Bronchial epithelial cell (primary cell): ENCODE measurements at places on chromosomes 11 and 22. TPM values are rescaled to one million over a fixed set of nuclear protein-coding genes. Genes with fewer than 3 reads are reported as not detected.

DNA sequence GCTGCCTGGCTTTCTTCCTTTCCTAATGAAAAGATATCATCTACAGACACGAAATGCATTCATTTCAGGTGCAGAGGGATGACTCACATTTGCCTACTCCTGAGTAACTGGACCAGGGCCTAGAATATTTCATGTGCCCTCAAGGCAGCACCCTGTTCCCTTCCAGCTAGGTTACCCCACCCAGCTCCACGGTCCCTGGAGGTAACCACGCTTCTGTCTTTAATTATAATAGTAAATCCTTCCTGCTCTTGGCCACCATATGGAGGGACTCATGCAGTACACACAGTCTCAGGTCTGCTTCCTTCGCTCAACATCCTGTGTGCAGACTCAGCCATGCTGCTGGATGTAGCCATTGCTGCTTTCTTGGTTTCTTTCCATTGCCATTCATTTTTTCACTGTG is 22.3 kb downstream of the DHCR7 start:
- DNase-seq = peak; percentile 71

- no peak for DNase-seq
Observed at GRCh38 chr11:57487920-57488659, 27.4 kb downstream of the SLC43A1 start.

GRCh38 chr11:13448876-13449275 is 14.1 kb downstream of the BTBD10 start:
- no peak for DNase-seq

DNA sequence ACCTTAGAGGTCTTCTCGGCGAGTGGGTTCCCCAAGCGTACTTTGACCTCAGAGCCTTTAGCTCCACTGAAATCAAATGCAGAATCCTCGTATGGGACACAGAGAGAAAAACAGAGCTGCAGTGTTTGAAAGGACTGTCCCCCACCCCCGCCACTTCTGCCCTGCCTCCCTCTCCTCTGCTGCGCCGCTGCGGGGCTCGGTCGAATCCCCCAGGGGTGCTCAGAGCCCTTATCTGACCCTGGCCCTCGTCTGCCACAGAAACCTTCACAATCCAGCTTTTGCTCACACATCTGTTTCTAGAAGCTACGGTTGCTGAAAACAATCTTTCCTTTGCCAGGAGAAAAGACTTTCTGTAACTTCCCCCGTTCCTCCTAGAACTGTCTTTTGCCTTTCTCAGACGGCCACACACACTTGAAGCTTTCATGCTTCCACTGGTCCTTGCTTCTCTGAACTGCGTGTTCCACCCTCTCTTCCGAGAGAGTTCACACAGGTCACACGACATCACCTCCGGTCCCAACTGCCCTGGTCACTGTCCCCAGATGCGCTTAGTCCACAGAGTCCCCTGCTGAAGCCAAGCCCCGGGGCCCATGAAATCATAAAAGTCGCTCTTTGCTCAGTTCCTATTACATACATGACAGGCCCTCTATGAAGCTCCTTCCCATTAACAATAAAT is 3.7 kb downstream of the SMIM35 start:
- DNase-seq = no peak

DNA sequence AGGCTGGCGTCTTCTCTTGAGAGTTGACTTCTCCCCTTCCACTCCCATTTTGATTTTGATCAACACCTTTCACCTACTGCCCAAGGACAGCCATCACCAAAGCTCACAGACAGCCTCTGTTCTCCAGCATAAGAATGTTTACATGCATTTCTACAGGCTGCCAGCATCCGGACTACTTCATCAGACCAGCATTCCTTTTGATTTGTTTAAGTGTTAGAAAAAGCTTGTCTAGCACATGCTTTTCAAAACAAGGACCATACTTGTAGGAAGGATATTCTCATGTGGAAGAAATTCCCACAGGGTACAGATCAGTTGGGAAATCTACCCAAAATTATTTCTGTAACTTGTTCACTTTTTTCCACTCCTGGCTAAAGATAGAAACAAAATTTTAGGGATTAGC is 6.2 kb upstream of the KCNA4 start:
- DNase-seq = no peak

- DNase-seq = peak; percentile 94
Observed at GRCh38 chr11:22456993-22457762, 119.0 kb downstream of the SLC17A6 start.

DNA sequence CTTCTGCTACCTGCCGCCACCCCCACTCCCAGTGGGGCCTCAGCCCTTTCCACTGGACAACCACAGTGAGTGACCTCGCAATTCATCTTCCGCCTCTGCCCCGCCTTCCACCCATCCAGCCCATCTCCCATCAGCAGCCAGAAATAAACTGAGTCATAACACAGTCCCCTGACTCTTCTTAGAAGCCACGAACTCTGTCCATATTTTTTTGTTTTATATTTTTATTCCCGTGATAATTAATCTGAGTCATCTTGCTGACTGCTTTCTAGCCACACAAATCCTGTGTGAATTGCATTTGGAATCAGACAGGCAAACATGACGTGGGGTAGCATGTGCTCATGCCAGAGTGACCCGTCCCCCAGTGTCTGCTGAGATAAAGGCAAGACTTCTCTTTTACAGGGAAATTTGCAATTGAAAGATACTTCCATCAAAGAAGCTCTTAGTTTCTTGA is 7.0 kb downstream of the FADD start:
- no peak for DNase-seq

GRCh38 chr22:27655582-27656185 is 145.9 kb downstream of the MN1 start:
- no peak for DNase-seq

- DNase-seq = no peak
Observed at GRCh38 chr11:87740968-87741367, 434.3 kb downstream of the RAB38 start.

DNA sequence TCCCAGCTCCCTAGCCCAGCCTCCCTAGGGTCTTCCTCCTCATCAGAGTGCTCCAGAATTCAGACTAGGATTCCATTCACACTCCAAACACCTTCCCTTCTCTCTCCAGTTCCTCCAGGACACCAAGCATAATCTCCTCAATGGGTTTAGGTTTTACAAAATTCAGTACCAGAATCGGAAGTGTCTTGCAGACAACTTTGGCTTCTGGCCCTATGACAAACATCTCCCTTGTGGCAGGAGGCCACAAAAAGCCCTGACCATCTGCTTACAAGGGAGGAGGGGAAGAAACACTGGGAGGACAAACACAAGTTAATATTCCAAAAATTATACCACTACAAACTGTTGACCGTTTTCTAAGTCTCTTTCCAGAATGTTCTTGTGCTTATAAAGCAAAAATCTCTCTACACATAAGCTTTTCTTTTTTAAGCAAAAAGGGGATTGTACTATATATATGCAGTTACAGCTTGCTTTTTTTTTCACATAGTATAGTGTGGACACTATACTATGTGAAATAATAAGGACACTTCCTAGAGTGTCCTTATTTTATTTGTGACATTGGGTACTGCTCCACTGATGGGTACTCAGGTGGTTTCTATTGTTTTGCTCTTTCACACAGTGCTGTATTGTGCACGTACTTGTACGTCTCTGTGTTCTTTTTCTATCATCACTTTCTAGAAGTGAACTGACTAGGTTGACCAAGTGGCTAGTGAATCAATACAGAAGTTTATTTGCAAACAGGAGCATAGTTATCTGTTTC is 78.7 kb downstream of the BDNF start:
- DNase-seq = no peak

DNA sequence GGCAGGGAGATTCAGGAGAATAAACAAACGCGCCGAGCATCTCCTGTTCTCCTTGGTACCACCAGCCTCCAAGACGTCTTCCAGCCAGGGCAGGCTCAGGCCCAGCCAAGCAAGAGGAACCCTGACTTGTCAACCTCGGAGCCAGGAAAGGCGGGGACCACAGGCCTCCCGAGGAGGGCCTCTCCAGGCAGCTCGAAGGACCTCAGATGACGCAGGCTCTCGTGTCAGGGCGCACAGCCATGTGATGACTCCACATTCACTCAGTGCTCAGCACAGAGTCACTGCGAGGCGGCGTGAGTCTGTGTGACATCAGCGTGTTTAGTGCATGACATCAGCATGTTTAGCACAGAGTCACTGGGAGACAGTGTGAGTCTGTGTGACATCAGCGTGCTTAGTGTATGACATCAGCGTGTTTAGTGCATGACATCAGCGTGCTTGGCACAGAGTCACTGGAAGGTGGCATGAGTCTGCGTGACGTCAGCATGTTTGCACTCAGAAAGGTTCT is 241.4 kb downstream of the BRD1 start:
- DNase-seq = no peak

DNA sequence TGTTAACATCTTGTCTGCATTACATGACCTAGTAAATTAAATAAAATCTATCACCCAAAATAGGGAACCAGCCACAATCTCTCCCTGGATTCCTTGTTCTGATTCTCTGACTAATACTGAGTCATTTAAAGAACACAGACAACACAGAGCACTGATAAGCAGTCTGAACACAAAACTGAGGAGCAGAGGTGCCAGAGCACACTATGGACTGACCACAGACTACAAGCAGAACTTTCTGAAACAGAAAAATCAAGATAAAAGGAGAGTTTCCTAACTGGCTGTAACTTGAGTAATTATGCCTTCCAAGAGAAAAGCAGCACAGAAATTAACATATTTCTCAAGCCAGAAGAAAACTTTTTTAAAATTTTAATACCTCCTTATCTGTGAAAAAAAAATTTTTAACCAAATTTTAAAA is 128.8 kb downstream of the SGSM3 start:
- DNase-seq = peak; percentile 94

GRCh38 chr11:123742724-123743120 is 1.3 kb upstream of the ZNF202 start:
- no peak for DNase-seq

GRCh38 chr11:63961608-63962412 is 12.6 kb upstream of the COX8A start:
- peak; percentile 78 for DNase-seq

The OR2AG2 gene
- total RNA-seq = under 0.01 TPM in 2 replicates

The TPH1 gene
- under 0.01 and 0.26 TPM in 2 replicates for total RNA-seq

The FAM227A gene
- 0.26 and 0.38 TPM in 2 replicates for total RNA-seq

The DEFB131B gene
- total RNA-seq = not detected in 2 replicates

The MYOD1 gene
- not detected in 2 replicates for total RNA-seq

The WNT11 gene
- 0.13 TPM in 1 of 2 replicates, not detected in the other for total RNA-seq
